Activated CD4-positive, alpha-beta memory T cell treated with anti-CD3 and anti-CD28 coated beads, Interleukin-2, amount 10 ng/mL, durations not matched to agents 7 days and 5 days (primary cell): ENCODE measurements at places on chromosomes 5 and 9. TPM values are rescaled to one million over a fixed set of nuclear protein-coding genes. Genes with fewer than 3 reads are reported as not detected.
A peak's percentile ranks its signal among the peaks of the same experiment; 100 is the strongest.

The CTXN3 gene
- not detected for total RNA-seq

The IL3 gene
- 1.6 TPM for total RNA-seq

The DAB2IP gene
- total RNA-seq: not detected

DNA sequence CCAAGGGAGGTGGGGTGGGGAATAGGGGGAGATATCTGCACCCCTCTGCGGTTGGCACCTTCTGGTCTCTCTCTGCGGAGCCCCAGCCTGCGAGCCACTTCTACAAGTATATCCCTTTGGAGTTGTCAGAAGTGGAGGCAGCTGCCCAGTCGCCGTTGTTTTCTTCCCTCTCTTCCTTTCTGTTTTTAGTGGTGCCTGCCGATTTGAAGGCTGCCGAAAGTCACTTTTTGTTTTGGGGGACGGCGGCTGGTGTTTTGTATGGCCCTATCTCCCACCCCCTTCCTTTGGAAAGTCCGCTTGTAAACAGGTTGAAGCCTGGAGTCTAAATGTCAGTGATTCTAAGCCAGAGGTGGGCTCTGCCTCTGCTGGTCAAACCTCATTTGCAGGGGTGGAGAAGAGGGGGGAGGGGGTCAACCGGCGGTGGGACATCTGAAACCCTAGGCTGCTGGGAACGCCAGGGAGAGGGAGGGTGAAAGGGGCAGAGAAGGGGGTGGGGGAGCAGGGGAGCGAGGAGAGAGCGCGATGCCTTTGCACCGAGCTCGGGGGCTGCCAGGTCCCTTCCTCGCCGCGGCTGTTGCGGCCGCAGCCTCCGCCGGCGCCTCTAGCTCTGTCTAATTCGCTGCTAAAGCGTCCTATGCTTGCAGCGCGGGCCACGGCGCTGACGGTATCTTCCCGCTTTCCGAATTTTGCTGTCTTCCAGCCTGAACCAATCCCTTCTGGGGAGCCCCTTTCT is at the start of gene FGF10:
Gene FGF10, minus strand, starts transcription at position 331 of the 733 bp plus-strand sequence. CDS start 738 bp downstream, outside the sequence.
- H3K27ac ChIP-seq: no peak within 1 kb of the TSS
- H3K4me1 ChIP-seq: peaks cover 3% of the 10 kb centered on the region
- no peak for DNase-seq
- no peak within 1 kb of the TSS for H3K4me3 ChIP-seq

GRCh38 chr9:114694146-114694545 is 12.2 kb upstream of the TEX48 start:
- no peak overlapping the region for H3K4me3 ChIP-seq
- H3K27ac ChIP-seq: no peak overlapping the region
- peaks cover 31% of the 10 kb centered on the region for H3K36me3 ChIP-seq
- H3K4me1 ChIP-seq: peaks cover 94% of the 10 kb centered on the region
- no peak for DNase-seq

- no peaks in the 10 kb centered on the region for H3K27me3 ChIP-seq
- H3K27ac ChIP-seq: peak overlapping the region; percentile 83
- peak overlapping the region; percentile 11 for H3K4me3 ChIP-seq
- no peak for DNase-seq
- peaks cover 82% of the 10 kb centered on the region for H3K4me1 ChIP-seq
- H3K36me3 ChIP-seq: peaks cover 47% of the 10 kb centered on the region
Observed at GRCh38 chr9:93061791-93062763, 3.6 kb downstream of the SUSD3 start.

DNA sequence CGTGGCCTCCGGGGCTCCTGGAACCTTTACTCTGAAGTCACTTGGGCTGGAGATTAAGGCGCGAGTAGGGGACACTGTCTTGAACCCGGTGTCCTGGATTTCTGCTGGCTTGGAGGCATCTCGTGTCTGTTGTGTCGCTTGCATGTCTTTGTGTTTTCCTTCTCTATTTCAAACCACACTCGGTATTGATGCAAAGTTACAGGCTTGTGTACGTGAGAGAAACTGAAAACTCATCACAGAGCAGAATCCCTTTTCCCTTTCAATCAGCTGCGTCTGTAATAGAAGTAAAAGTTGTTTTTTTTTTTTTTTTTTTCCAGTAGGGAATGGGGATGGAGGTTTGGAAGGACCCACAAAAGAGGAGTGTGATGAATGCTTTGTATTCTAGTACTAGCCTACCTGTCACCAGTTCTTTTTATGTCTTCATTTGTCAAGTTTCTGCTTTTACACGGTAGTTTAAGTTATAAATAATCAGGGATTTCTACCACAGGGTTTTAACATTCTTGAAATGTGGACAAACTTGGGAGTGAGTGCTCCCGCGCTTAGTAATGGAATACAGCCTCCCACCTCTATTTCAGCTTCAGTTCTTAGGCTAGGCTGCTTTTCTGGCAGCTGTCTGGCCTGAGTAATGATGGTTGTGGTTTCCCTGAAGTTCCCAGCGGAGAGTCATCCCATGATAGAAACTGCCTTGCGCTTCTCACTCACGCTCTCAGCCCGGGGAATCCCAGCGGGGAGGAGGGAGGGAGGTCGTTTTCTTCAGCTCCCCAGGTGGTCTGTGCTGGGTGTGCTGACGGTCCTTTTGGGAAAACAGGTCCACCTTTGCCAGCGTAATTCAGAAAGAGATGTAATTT is 763 bp downstream of the TJP2 start:
- H3K4me3 ChIP-seq: peak overlapping the region; percentile 82
- H3K27ac ChIP-seq: peak overlapping the region; percentile 44
- DNase-seq: peak; percentile 47

GRCh38 chr5:54632131-54632701 is 114.7 kb downstream of the SNX18 start:
- peaks cover 17% of the 10 kb centered on the region for H3K36me3 ChIP-seq
- no peak overlapping the region for H3K27ac ChIP-seq
- H3K4me1 ChIP-seq: peaks cover 4% of the 10 kb centered on the region
- no peak for DNase-seq
